ENCODE measurements at places on chromosomes 4 and X.

GRCh38 chrX:45110494-45110893 is 90.2 kb downstream of the DIPK2B start:
- DNase-seq: no peak

- DNase-seq: no peak
Observed at GRCh38 chr4:109436504-109436903, 2.9 kb downstream of the SEC24B start.

- DNase-seq: no peak
Observed at GRCh38 chrX:154828016-154828408, 6.5 kb downstream of the SMIM9 start.

- DNase-seq: no peak
Observed at GRCh38 chr4:111836601-111837000, 308.7 kb upstream of the FAM241A start.

- no peak for DNase-seq
Observed at GRCh38 chrX:13579661-13580060, 10.3 kb downstream of the EGFL6 start.

GRCh38 chr4:16045687-16046086 is 38.1 kb downstream of the PROM1 start:
- no peak for DNase-seq

DNA sequence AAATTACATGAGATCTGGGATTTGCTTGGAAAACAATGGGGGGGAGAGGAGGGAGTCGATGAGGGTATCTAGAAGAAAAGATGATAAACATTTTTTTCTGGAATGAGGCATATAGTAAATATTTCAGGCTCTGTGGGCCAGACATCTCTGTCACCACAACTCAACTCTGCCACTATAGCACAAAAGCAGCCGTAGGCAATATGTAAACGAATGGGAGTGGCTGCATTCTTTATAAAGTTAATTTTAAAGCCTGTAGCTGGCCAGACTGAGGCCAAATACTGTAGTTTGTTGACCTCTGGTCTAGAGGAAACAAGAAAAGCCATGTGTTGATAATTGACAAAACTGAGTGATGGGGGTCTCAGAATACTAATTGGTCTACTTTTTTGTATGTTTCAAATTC is 14.1 kb upstream of the TCEANC start:
- no peak for DNase-seq

DNA sequence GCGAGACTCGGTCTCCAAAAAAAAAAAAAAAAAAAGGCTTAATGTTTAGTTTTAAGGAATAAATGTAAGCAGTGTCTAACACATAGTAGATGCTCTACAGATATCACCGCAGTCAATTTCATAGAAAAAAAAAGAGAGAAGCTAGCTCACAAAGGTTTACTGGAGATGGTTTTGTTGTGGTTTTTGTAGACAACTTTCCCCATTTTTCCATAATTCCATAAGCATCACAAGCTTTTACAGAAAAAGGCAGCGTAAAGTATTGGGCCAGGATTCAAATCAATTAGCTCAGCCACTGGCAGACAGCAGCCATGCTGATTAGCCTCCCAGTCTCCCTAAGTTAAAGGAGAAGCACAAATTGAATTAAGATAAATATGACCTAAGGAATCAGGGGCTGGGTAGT is 1.5 kb downstream of the GRSF1 start:
- DNase-seq: peak; percentile 43
